ENCODE measurements at places on chromosomes 13 and 19.

DNA sequence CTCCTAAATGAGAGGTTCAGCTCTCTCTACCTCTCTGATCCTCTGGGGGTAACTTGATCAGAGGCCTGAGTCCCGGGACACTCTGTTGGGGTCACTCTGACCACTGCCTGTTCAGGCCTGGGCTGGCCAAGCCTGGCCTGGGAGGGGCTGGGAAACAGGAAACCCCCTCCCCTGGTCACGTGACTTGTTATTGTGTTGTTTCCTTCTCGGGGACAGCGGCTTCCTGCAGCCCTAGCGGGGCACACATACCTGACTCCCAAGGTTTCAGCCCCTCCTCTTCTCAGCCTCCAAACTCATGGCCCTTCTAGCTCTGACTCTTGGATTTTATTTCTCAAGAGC, at the start of gene USHBP1:
USHBP1 (minus strand) TSS at position 105 of the 339 bp plus-strand sequence. CDS start 446 bp downstream, outside the sequence.
- DNase-seq, result no peak

- DNase-seq, result no peak
These were observed 494 bp downstream of the NCLN start for GRCh38 chr19:3186160-3186688.

GRCh38 chr19:22263121-22263520, 23.1 kb upstream of the ZNF729 start:
- DNase-seq, result no peak

GRCh38 chr19:20186174-20186573, 19.2 kb downstream of the ZNF486 start:
- no peak for DNase-seq

- no peak for DNase-seq
These were observed 36.1 kb downstream of the KLF2 start for GRCh38 chr19:16360738-16361137.

DNA sequence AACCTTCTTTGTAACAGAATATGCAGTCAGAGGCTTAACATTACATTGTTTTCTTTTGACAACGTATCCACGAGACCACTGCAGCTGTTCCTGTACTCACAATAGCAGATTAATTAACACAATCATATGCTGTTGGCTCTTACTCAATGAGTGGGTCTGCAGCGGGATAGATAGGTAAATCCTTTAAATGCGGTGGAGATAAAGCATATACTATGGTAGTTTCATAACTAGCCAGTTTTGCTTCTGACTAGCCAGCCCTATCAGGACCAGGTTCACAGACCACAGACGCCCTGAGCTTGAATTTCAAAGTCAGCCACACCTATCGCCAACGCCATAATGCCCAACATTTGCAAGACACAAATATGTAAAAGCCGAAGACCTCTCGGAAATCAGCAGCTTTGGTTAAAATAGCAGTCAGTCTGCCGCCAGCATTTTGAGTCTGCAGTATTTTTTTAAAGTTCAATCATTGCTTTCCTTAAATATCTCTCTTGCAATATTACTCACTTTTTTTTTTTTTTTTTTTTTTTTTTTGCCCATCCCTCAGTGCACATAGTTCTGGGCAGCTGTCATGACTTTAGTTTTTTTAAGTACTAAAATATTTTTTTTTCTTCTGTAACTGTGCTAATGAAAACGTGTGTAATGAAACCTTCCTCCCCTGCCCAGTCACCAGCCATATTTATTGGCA, 120.5 kb downstream of the ZNF536 start:
- DNase-seq, result no peak

- DNase-seq, result no peak
These were observed 2.0 kb downstream of the LENG9 start for GRCh38 chr19:54461613-54462012.

DNA sequence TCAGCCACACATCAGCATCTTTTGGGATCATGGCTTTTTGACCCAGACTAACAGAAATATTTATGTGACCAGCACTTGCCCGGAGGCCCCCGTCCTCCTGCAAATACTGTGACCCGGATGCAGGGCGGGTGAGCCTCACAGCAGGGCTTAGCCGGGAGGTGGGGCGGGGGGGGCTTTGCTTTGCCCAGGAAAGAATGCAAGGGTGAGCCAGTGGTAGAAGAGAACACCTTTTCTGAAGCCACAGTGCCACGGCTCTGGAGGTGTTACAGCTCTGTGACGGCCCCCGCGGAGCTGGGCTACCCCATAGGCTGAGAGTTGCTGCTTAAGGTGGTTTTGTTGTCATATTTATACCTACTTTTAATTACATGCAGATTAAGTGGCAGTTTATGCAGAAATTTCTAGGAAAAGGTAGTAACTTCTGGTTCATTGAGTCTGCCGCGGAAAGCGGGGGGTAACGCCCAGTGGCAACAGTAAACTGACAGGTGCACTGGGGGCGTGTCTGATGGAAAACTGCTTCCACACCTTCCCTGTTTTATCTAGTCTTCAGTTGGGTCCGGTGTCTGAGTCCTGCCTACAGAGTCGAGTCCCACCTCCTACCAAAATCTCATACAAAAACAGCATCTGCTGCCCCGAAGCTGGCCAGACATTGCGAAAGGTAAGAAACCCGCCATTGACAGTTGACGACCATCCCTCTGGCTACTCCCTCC, 187.9 kb downstream of the TEX29 start:
- peak; percentile 35 for DNase-seq

GRCh38 chr13:19817510-19818158, 34.9 kb upstream of the PSPC1 start:
- DNase-seq, result no peak

GRCh38 chr19:46660551-46661019, 397 bp downstream of the DACT3 start:
- no peak for DNase-seq

DNA sequence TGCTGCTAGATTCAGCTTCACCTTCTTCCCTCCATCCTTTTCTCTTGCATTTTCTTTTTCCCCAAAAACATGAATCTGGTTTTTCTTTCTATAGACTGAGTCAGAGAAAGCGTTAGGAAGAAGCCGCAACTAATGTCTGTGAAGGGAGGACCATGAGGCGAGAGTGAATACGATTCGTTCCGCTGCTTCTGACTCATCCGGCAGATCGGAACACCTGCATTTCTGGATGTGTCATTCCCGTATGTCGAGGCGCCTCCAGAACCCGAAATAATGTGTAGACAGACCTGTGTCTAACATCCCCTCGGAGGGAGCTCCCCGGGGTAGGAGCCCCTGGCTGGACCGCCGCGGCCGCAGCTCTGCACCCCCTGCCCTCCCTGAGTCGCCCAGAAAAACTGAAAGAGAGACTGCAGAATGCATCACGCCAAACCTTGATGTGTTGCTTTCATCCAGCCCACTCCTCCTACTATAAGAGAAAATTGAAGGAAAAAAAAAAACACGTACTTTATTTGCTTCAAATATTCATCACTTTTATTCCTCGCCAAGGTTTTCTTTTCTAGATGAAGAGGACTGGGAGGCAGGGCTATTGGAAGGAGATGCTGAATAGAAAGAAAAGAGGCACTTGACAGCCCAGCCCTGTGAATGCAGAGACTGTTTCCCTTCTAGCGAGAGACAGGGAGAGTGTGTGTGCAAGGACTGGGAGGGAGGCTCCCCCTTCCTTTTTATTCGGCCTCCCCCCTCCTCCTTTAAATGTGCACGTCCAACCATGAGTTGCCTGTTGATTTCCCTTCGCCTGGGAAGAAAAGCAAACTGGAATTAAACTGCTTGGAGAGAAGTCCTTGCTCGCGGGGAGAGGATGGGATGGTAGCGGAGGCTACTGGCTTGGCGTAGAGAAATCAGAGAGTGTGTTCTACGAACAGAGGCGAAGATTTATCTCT, 616 bp upstream of the PCDH17 start:
- no peak for DNase-seq

- no peak for DNase-seq
These were observed 29.0 kb downstream of the BTBD2 start for GRCh38 chr19:1986357-1987162.

GRCh38 chr13:49638030-49638743, 9.9 kb downstream of the ARL11 start:
- no peak for DNase-seq

GRCh38 chr13:40960716-40961115, 58.4 kb downstream of the ELF1 start:
- no peak for DNase-seq

GRCh38 chr13:107873926-107874325, 341.4 kb downstream of the LIG4 start:
- DNase-seq, result no peak

DNA sequence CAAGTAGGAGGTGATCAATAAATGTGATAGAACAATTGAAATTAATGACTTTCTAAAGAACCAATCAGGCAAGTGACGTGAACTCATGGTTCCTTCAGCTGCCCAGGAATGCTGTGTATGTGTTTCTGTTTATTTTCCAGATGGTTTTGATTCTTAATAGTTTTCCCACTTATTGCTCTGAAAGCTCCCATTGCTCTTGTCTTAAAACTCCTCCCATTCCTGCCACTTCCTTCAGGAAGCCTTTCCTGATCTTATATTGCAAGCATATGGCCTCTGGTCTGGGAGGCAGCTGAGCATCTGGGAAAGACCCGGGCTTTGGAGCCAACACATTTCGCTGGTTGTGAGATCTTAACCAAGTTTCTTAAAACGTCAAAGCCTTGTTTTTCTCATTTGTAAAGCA, 17.1 kb upstream of the LATS2 start:
- DNase-seq, result no peak

DNA sequence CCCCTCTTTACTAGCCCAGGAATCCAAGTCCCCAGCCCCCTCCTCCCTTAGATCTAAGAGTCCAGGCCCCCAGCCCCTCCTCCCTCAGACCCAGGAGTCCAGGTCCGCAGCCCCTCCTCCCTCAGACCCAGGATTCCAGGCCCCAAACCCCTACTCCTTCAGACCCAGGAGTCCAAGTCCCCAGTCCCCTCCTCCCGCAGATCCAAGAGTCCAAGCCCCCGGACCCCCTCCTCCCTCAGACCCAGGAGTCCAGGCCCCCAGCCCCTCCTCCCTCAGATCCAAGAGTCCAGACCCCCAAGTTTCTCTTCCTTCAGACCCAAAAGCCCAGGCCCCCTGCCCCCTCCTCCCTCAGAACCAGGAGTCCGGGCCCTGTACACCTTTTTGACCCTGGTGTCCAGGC, 11.5 kb downstream of the SPACA6 start:
- DNase-seq, result no peak

DNA sequence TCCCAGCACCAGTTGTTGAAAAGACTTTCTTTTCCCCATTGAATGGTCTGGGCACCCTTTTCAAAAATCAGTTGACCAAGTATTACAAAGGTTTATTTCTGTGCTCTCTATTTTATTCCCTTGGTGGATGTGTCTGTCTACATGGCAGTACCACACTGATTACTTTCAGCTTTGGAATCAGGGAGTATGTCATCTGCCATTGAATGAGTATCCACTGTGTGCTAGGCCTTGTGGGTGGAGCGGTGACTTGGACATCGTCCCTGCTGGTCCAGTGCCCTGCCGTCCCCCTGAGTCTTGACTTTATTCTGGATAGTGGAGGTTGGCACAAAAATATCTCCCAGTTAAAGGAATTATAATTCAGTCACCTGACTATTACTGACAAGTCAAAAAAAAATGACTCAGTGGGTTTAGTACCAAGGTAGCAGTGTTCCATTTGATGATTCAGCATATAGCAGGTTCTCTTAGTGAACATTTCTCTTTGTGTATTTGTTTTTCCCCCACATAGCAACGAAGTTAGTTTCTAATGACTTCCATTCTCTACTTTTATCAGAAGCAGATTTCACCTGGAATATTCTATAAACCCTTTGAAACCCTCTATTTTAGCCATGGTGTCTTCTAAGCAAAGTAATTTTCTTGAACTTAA, 3.9 kb downstream of the UPF3A start:
- DNase-seq, result peak; percentile 37

GRCh38 chr13:100089465-100090032, 656 bp downstream of the PCCA start:
- DNase-seq, result no peak

DNA sequence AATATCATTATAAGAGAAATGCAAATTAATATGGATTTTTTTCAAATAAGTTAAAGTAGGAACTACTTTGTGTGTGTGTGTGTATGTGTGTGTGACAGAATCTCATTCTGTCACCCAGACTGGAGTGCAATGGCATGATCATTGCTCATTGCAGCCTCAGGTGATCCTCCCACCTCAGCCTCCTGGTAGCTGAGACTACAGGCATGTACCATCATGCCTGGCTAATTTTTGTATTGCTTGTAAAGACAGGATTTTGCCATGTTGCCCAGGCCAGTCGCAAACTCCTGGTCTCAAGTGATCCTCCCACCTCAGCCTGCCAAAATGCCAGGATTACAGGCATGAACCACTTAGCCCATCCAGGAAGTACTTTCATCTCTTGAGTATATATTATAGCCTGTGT, 3.2 kb upstream of the ERVV-2 start:
- no peak for DNase-seq

DNA sequence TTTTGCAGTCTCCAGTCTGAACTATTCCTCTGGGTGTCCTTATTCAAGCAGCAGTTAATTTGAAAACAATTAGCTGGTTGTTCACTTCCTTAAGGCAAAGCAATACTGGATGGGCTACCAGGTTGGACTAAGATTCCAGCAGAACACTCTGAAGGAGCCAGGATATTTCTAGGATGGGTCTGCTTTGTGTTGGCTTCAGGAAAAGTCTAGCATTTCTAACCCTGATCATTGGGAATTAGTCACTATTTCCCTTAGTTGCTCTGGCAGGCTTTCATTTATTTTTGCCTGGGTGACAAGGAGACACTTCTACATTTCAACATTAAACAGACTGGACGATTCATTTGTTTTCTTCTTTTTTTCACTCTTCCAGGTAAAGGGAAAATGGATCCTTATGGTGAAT, 228.4 kb downstream of the ENOX1 start:
- no peak for DNase-seq

DNA sequence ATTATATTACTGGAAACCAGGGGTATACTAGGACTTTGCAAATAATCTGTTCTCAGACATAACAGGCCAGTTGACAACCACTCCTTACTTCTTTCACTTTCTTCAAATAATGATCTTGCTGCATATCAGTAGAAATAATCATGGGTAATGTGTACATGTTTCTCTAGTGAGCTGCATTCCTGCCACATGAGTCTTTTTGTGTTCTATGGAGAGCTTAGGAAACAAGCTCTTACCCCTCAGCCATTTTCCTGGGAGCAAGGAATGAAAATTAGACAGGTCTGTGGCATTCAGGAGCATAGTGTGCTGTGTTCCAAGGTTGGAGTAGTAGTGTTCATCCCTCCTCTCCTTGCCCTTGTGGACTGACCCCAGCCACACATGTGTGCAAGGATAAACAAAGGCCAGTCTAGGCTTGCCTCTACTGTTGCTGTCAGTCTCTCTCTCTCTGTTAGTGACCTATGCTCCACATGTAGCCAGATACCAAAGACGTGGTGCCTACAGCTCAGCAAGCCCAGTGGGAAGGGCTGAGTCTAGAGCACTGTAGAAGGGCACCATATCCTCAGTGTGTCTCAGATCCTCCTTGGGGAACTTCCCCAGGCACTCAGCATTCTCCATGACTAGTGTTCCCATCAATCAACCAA, 11.5 kb upstream of the OXGR1 start:
- DNase-seq, result no peak

DNA sequence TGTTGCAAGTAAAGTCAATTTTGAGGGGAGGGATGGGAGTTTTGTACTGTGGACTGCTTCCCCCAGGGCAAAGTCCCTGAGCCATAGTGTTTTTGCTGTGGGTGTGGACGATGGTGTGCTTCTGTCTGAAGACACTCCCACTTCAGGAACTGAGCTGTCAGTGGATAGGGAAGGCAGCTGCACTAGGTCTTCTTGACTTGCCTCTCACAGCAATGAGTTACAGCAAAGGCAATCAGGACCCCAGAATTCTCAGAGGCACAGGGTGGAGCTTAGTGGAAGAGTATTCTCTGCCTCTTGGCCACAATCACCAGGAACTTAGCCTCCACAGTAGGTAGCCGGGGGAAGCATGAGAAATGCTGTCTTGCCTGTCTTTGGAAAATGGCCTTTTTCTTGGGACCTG, 1416.6 kb upstream of the MIR17HG start:
- DNase-seq, result no peak

Measured in activated CD8-positive, alpha-beta memory T cell treated with anti-CD3 and anti-CD28 coated beads for 24 hours (primary cell).